ENCODE measurements at places on chromosomes 12 and 14.

DNA sequence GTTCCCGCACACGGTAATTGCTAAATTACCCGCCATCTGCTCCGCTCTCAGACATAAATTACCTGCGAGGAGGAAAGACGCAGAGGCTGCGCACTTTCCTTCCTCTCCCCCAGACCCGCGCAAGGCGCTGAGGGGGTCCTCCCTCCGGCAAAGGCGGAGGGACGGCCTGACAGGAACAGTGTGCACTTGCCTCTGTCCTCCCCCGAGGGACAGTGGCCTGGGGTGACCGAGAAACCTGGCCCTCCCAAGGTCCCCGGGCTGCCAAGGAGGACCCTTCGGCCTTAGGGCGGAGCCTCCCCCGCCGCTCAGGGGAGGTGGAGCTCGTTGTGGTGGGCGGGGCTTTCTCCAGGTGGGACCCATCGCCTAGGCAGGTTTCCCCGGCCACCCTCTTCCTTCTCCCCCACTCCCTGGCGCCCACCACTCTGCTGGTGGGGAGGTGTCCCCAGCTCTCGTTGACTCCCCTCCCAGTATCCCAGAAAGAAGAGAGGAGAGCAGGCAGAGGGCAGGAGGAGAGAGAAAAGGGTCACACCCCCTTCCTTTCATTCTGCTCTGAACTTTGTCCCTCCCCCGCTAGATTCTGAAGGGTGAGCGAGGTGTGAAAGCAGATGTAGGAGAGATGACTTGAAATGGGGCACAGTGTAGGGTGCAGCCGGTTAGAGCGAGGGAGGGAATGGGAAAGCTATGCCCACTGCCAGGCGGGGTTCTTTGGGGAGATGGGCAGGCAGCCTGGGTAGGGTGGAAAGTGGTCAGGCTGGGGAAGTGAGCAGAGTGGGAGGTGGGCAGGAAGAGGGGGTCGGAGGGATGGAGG lies 11.4 kb upstream of the CALCOCO1 start:
- DNase-seq = no peak

DNA sequence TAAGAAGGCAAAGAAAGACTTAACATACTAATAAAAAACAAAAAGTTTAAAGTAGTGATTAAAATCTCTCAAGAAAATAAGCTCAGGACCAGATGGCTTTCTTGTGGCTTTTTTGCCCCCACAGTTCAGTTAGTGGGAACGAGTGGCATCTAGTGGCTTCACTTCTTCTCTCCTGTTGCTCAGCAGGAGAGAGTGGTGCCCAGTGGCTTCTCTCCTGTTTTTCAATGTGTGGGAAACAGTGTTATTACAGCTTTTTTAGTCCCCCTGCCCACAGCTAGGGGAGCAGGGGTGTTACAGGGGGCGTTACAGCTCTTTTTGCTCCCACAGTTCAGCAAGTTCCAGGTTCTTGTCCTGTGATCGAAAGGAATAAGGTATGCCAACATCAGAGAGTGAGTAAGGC lies 135.2 kb downstream of the RERGL start:
- DNase-seq = no peak

DNA sequence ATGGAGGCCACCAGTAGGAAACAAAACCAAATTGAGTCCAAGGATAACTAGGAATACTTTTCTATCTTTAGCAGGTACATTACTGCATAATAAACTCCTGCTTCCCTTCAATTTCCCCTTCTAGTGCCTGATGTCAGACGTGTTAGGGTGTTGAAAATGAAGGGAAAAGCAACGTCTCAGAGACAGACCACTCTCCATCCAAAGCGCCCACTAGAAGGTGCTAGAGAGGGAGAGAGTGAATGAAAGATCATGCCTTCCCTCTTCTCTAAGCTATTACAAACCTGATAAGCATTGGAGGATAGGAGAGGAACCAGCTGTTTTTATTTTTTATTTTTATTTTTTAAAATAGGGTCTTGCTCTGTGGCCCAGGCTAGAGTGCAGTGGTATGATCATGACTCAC lies 64.1 kb downstream of the ZNF641 start:
- DNase-seq = no peak

- DNase-seq = no peak
These were observed 17.3 kb downstream of the EPYC start for GRCh38 chr12:90987520-90987919.

DNA sequence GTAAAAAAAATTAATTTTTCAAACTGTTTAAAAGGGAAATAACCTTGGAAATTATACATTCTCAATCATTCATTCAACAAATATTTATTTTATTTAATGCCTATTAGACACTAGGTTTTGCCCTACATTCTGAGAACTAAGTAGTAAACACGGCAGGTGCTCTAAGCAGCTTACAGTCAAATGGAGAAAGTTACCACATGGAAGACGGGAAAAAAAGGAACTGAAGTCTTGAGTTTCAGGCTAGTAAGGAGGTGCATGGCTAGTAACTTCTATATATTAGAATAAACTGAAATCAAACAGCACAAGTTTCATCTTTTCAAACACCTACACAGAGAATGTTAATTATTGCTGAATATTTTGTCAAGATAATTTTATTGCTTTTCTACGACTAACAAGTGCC lies 52.9 kb downstream of the C12orf42 start:
- DNase-seq = no peak

GRCh38 chr14:62002642-62003041 lies 240.4 kb downstream of the SNAPC1 start:
- DNase-seq = no peak

GRCh38 chr14:59509101-59509500 lies 24.8 kb downstream of the JKAMP start:
- DNase-seq = no peak

DNA sequence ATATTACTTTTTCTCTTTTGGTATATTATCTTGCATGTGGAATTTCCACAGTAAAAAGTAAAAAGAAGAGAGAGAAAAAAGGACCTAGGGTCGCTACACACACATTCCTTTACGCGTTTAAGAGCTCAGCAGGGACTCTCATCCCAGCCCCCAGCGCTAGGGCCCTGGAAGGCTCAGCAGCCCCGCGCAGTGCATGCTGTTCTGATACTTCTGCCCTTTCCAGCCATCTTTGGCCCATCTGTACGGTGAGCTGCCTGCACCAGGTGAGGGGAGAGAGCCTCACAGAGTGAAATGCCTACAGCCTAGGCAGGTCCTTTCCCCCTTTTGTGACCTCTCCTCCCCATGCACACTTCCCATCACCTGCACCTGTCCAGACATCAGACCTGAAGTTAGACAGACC lies 1.6 kb upstream of the LTBR start:
- no peak for DNase-seq

GRCh38 chr12:131258398-131258797 lies 304.7 kb downstream of the ADGRD1 start:
- DNase-seq = no peak

DNA sequence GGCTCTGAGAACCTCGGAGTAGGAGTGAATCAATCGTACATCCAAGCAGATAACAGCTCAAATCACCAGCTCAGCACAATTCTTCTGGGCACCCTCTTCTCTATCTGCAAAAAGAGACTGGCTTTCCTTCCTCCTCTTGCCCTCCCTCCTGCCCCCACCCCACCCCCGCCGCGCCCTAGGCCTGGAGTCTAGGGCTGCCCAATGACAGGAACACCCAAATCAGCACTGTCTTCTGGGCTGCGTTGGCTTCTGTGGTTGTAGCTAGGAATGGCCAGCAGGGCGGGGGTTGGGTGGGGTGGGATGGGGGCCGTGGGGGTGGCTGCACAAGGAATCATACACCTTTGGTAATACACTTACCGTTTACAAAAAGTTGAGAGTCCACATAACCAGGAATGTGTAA lies 28.0 kb upstream of the TMCC3 start:
- DNase-seq = no peak

Data from activated T-helper 1 cell treated with anti-CD3 and anti-CD28 coated beads, Interleukin-2, amount 50 U/mL, for 16 hours (primary cell).